ENCODE measurements at places on chromosomes 12 and 14. TPM values are rescaled to one million over a fixed set of nuclear protein-coding genes. Genes with fewer than 3 reads are reported as not detected.

The ETFBKMT gene
- 1.4 TPM for total RNA-seq

The SRRM4 gene
- not detected for total RNA-seq

The DEGS2 gene
- total RNA-seq: 2.6 TPM

The TUBA1A gene
- 98.5 TPM for total RNA-seq

The SYNE2 gene
- 21.8 TPM for total RNA-seq

The MYL2 gene
- not detected for total RNA-seq

The ERP27 gene
- total RNA-seq: 1.7 TPM

DNA sequence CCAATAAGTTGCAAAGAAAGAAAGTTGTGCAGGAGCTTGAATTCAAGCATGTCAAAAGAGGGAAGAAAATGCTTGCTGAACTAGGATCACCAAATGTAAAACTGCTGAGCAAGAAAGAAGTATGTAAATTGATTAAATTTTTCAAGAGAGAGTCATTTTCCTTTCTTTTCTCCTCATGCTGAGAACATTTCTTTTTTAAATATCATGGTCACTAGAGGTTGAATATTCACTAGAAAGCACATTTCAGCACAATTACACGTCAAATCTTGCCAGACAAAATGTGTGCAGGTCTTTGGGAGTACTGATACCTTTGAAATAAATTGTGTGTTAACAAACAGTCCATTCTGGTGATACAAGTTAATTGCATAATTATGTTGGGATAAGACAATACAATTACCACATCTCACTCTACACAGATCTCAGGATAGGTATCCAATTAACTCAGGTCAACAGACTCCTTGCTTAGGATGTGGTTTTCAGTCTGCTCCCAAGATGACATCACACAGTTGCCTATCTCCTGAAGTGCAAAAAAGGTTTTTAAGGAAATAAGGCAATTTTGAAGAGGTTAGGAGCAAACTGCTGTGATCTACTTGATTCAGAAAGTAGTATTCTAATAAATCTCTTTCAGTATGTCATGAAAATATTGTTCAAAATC lies 862.2 kb downstream of the RPS29 start:
- no peaks in the 10 kb centered on the region for H3K4me1 ChIP-seq
- H3K27me3 ChIP-seq: no peaks in the 10 kb centered on the region
- DNase-seq: no peak
- H3K36me3 ChIP-seq: no peaks in the 10 kb centered on the region
- H3K4me3 ChIP-seq: no peak overlapping the region
- no peak overlapping the region for H3K27ac ChIP-seq

GRCh38 chr14:91279354-91279753 lies 34.9 kb upstream of the GPR68 start:
- no peak overlapping the region for H3K4me3 ChIP-seq
- H3K27ac ChIP-seq: no peak overlapping the region
- H3K4me1 ChIP-seq: peaks cover 1% of the 10 kb centered on the region
- DNase-seq: no peak

DNA sequence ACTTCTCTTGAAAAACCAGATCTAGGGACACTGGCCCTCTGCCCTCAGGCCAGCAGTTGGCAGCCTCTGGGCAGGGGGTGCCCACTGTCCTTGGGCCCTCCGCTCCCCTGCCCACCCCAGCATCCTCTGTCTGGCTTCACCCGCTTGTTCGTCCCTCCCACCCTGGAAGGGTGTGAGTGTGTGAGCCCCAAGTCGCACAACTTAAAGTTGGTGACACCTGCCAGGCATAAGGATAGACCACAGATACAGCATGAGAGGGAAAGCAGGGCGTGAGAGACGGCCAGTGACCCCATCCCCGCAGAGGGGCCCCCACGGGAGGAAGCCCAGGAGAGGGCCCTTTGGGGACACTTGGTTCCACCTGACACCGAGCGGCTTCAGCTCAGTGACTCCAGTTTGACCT lies 23.5 kb upstream of the RIMBP2 start:
- DNase-seq: no peak
- H3K4me1 ChIP-seq: no peaks in the 10 kb centered on the region
- H3K4me3 ChIP-seq: no peak overlapping the region
- no peak overlapping the region for H3K27ac ChIP-seq
- H3K36me3 ChIP-seq: no peaks in the 10 kb centered on the region

DNA sequence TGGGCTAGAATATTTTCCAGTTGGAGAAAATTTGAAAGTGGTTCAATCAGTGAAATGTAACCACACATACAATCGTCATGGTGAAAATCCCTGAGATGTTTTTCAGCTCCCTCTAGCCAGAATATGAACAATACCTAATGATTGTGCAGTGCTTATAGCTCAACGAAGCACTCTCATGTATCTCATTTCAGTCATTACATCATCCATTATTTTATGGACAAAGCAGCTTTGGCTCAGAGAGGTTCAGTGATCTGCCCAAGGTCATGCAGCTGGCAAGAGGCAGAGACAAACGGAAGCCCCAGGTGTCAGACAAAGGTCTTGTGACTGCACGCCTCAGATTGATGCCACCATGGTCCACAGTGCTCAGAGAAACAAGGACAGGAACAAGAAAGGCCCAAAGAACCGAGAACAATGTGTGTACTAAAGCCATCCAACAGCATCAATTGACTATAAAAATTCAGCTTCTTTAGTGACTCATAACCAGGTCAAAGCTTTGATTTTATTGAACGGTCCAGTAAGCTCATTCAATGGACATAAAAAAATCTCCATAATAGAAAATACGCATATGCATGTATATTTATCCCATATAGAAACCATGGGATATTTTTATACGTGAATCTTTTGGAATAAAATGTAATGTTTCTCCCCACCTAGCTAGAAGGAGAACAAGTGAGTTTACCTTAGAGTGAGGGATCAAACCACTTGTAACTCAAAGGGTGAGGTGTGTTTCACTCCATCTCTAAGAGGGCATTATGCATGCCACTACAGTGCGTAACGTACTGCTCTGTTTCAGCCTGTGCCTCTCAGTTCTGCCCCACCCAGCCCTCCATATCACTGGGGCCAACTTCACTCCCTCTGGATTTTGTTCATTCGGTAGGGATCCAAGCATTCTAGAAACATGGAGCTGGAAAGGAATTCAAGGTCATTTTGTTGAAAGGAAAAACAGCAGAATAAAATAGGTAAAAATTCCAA lies 141.8 kb downstream of the GRIN2B start:
- no peak for DNase-seq
- no peak overlapping the region for H3K4me3 ChIP-seq
- H3K4me1 ChIP-seq: no peaks in the 10 kb centered on the region
- H3K27ac ChIP-seq: no peak overlapping the region

GRCh38 chr14:91419044-91419397 lies 1.4 kb upstream of the CCDC88C start:
- peak overlapping the region; percentile 65 for H3K4me3 ChIP-seq
- peak; percentile 78 for DNase-seq
- H3K27ac ChIP-seq: peak overlapping the region; percentile 82

DNA sequence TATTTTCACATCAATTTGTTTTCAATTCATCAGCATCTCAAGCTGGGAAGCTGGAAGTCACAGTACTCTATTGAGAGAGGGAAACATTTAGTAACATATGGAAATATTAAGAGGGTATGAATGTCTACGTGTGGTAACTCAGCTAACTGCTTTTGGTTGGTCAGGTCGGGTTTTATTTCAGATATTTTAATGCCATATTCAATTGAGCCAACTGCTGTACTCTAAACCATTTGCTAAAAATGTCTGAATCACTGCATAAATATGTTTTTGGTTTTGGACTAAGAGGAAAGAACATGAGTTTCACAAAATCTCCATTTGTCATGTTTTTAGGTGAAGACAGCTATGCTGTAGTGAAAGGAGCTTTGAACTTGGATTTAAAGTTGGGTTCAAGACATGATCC lies 18.9 kb upstream of the PPFIBP1 start:
- H3K4me1 ChIP-seq: peaks cover 15% of the 10 kb centered on the region
- peaks cover 27% of the 10 kb centered on the region for H3K27me3 ChIP-seq
- H3K27ac ChIP-seq: no peak overlapping the region
- no peak for DNase-seq
- H3K4me3 ChIP-seq: no peak overlapping the region

- no peak for DNase-seq
- H3K27ac ChIP-seq: no peak overlapping the region
- no peaks in the 10 kb centered on the region for H3K4me1 ChIP-seq
- H3K36me3 ChIP-seq: peaks cover 2% of the 10 kb centered on the region
- no peak overlapping the region for H3K4me3 ChIP-seq
- H3K27me3 ChIP-seq: peaks cover 11% of the 10 kb centered on the region
Measured at GRCh38 chr12:57641699-57642442, 8.9 kb upstream of the B4GALNT1 start.

DNA sequence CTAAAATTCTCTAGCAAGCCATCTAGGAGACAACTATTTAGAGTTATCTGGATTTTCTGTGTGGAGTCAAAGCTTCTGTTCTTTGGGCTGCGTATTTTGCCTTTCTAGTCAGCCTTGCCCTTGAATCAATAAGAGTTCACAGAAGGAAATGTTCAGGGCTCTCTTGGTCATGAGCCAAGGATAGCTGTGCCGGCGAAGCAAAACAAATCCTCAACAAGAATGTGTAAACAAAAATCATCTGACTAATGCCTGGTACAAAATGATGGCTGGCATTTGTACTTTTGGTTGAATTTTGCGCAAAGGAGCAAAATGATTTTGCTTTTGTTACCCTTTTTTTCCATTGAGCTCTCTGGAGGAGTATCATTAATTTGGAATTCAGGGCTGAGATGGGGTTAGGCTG lies 171.1 kb downstream of the DACT1 start:
- H3K4me3 ChIP-seq: no peak overlapping the region
- H3K27me3 ChIP-seq: peaks cover 3% of the 10 kb centered on the region
- no peak overlapping the region for H3K27ac ChIP-seq
- H3K36me3 ChIP-seq: no peaks in the 10 kb centered on the region
- DNase-seq: no peak

DNA sequence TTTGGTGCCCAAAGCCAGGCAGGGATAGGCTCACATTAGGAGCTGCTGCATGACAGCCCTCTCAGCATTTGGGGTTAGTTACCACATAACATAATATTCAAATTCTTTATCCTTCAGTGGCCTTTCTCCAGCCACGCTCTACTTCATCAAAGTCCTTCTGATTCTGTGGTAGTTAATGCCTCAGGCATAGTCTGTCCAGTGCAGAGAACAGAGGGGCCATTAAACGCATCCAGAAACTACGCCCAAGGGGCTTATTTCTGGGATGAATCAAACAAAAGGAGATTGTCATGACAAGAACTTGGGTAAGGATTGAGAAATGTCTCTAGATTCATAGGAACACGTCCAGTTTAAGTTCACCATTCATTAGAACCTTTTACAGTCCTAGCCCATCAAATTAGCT lies 183.4 kb upstream of the PLXNC1 start:
- H3K4me3 ChIP-seq: no peak overlapping the region
- H3K4me1 ChIP-seq: peaks cover 6% of the 10 kb centered on the region
- peaks cover 4% of the 10 kb centered on the region for H3K27me3 ChIP-seq
- DNase-seq: no peak

- no peak overlapping the region for H3K27ac ChIP-seq
- H3K36me3 ChIP-seq: no peaks in the 10 kb centered on the region
- peaks cover 21% of the 10 kb centered on the region for H3K27me3 ChIP-seq
- no peak overlapping the region for H3K4me3 ChIP-seq
Measured at GRCh38 chr14:54674046-54674741, 107.3 kb downstream of the SAMD4A start.

DNA sequence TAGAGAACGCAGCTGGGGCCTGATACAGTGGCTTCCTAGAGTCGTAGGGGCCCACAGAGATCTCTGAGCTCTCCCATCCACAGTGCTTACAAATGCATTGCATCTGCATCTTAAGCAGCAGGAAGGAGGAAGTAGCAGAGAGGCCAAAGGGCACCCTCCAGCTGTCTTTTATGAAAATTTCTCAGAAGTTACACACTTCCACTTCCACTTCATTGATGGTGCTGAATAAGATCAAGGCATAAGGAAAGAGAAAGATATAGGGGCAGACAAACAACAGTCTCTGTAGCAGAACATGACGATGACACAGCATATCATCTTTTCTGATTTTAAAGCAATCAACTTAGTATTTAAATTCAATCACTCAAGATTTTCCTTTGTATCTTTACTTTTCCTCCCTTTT lies 51.6 kb upstream of the ABCC9 start:
- H3K27ac ChIP-seq: no peak overlapping the region
- H3K4me3 ChIP-seq: no peak overlapping the region
- H3K4me1 ChIP-seq: peaks cover 9% of the 10 kb centered on the region

GRCh38 chr12:73274976-73275375 lies 1002.8 kb downstream of the TRHDE start:
- H3K4me1 ChIP-seq: no peaks in the 10 kb centered on the region
- no peak for DNase-seq
- no peak overlapping the region for H3K27ac ChIP-seq
- H3K4me3 ChIP-seq: no peak overlapping the region
- no peaks in the 10 kb centered on the region for H3K36me3 ChIP-seq
